ENCODE measurements at places on chromosomes 4 and X.

DNA sequence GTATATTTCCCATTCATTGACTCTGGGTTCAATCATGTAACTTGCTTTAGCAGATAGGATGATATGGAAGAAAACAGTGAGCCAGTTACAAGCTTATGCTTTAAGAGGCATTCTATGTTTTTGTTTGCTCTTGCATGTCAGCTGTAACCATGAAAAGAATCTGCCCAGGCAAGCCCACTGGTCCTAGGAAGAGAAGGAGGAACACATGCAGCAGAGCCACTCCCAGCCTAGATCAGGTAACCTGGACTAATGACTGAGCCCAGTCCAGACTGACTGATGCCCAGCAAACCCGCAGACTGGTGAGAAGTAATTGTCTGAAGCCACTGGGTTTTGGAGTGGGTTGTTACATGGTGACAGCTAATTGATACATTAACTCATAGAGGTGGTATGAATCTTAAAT lies 167.9 kb downstream of the COL4A6 start:
- DNase-seq, result no peak

DNA sequence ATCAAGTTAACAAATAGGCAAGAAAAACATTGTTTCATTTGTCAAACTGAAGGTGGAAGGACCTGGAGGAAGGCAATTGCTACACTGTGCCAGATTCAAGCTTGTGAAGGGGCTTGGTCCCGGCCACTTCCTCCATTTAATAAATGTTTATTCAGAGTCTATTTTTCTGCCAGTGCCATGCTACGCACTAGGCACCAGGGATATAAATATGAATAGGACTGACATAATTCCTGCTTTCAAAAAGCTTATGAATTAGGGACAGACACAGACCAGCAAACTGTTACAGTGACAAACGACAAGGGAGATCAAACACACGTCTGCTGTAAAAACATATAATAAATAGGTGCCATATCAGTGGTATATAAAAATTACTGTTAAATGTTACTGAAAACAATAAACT lies 571 bp downstream of the TLR6 start:
- DNase-seq, result no peak

DNA sequence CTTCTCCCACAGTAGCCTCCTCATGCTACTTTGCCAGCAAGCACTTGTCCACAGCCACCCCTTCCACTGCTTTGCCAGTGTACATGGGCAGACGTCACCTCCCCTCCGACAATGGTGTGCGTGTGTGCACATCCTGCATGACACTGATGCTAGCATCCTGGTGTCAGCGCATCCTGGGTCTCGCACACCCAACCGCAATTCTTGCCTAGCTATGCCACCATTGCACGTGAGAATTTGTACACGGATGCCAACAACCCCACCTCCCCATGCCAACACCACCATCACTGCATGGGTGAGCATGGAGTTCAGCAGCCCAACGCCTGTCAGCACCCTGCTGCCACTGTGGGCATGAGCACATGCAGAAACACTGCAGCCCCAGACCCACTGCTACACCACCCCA lies 550.0 kb downstream of the STPG2 start:
- DNase-seq, result no peak

- DNase-seq, result no peak
Observed at GRCh38 chr4:167555338-167556022, 321.2 kb upstream of the SPOCK3 start.
